ENCODE measurements at places on chromosomes 12 and 14.

DNA sequence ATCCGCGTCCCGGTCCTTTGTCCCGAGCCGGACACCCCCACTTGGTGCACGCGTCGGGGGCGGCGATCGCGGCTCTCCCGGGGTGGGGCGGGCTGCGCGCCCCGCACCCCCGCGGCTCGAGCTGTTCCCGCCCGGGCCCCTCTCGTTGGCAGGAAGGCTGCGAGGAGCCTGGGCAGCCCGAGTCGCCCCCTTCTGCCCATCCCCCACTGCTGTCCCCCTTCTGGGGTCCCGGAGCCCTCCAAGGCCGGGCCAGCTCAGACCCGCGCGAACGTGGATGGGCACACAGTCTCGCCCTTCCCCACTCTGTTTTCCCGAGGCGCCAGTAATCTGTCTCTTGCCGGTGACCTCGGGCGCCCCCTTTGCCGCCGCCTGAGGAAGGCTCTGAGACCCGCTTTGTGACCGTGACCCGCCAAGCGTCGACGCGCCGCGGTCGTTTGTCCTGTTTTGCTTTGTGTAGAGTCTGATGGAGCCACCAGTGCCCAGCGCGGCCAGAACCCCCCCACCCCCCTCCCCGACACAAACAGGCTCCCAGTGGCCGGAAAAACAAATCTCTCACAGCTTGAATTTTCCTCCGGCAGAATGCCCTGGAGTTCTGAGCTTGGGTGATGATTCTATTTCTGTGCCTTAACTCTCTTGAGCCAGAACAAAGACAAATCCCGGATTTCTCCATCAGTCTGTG lies 610 bp downstream of the C14orf132 start:
- DNase-seq, result peak; percentile 20

DNA sequence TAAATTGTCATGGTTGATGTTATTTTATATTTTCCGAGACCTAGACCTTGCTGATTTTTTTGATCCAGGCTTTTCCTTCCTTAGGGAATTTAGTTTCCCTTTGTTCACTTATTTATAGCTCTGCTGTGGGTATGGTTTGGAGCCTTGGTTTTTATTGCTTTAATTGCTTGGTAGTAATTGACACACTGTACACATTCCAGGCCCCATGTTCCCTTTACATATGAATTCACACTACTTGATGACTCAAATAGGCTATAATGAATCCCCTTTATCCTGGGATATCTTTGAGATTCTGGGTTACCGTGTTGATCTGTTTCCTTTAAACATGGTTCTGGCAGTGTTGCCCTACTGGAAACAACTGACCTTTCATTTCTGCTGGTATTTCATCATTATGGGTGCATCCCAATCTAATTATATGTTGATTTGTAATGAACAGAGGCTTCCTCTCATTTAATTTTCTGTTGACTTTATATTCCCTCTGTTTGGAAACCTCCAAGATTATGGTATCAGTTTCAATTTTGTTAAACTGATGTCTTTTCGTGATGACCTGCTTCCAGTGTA lies 424.0 kb downstream of the RAD51B start:
- DNase-seq, result no peak

GRCh38 chr12:45518291-45519235 lies 210.9 kb upstream of the ARID2 start:
- no peak for DNase-seq

- DNase-seq, result no peak
Measured at GRCh38 chr12:110856542-110856941, 9.8 kb downstream of the CCDC63 start.

DNA sequence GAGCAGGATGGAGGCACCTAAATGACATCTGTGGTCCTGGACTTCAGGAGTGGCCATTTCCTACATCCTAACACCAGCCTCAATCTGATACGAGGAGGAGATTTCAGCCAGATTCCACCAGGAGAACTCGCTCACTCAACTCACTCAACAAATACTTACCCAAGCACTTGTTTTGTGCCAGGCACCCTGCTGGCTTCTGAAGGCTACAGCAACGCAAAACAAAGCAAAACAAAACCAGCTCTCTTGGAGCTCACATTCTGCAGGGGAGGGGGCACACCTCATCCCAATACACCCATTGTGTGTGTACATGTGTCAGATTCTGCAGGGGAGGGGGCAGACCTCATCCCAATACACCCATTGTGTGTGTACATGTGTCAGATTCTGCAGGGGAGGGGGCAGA lies 144.8 kb downstream of the PIWIL1 start:
- DNase-seq, result no peak

GRCh38 chr12:64801381-64801780 lies 23.1 kb upstream of the TBC1D30 start:
- DNase-seq, result no peak

- no peak for DNase-seq
Measured at GRCh38 chr12:27331291-27331926, 1.2 kb upstream of the BMAL2 start.

DNA sequence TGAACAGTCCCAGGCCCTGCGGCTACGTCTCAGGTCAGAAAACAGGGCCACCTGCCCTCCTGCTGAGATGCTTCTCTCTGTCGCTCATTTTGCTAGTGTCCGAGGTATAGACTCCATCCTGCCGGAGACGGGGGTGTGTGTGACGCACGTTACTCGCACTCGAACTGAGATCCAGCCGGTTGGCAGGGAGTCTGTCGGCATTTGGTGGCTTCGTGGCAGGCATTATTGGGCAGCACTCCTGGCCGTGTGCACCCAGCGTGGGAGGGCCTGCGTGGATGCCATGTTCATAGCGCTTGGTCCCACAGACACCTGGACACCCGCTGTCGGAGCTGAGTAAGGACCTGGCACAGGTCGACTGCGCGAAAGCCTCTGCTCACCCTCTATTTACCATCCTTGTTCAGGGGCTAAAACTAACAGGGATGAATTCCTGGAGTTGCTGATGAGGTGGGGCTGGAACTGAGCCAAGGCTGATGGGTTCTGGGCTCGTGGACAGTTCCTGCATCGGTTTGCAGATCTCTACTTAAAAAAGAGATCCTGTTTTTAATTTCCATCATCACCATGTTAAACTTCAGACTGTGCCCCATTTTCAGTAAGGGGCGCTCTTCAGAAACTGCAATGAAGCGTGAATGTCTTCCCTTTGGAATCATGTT lies 28.6 kb downstream of the AACS start:
- DNase-seq, result no peak

- peak; percentile 35 for DNase-seq
Measured at GRCh38 chr12:94930216-94930654, 73.3 kb downstream of the NDUFA12 start.

- no peak for DNase-seq
Measured at GRCh38 chr12:42560977-42561376, 28.6 kb downstream of the PRICKLE1 start.

- DNase-seq, result no peak
Measured at GRCh38 chr14:90551070-90551704, 154.4 kb downstream of the CALM1 start.

- no peak for DNase-seq
Measured at GRCh38 chr12:89058402-89058801, 293.9 kb downstream of the DUSP6 start.

DNA sequence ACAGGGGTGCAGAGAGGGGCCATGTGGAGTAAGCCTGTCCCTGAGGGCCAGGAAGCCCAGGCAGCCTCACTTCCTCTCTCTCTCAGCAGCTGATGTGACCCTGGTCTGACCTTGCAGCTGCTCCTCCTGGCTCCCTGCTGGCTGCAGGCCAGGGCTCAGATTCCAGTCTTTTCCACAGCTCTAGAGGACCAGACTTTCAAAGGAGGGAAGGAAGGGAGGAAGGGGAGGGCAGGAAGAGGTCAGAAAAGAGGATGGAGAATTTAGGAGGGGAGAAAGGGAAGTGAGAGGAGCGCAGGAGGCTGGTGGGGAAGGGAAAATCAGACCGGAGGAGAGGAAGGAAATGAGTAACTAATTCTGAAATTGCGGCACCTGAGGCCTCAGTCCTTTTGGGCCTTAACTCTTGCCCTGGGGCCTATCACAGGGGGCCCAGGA lies 40.9 kb upstream of the VASH1 start:
- peak; percentile 36 for DNase-seq

- DNase-seq, result no peak
Measured at GRCh38 chr12:43858096-43858495, 22.2 kb downstream of the TMEM117 start.

GRCh38 chr12:27436029-27436428 lies 10.5 kb upstream of the SMCO2 start:
- no peak for DNase-seq

GRCh38 chr14:73424453-73424852 lies 33.9 kb downstream of the NUMB start:
- no peak for DNase-seq

- DNase-seq, result no peak
Measured at GRCh38 chr12:124750149-124750656, 113.5 kb downstream of the SCARB1 start.

DNA sequence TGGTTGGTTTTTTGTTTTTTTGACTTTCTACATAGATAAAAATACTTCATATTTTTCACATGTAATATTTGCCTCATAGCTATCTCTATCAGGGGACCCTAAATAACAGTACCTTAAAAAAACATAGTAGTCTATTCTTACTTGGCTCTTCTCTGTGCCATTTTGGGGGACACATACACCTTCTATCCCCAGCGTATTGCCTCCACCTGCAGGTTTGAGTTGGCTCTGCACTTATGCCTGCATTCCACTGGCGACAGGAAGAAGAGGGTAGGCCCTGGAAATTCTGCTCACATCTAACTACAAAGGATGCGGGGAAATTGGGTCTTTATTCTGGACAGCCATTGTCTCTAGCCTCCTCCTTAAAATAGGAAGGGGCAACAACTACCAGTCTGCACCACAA lies 13.8 kb upstream of the IFI27L2 start:
- no peak for DNase-seq

DNA sequence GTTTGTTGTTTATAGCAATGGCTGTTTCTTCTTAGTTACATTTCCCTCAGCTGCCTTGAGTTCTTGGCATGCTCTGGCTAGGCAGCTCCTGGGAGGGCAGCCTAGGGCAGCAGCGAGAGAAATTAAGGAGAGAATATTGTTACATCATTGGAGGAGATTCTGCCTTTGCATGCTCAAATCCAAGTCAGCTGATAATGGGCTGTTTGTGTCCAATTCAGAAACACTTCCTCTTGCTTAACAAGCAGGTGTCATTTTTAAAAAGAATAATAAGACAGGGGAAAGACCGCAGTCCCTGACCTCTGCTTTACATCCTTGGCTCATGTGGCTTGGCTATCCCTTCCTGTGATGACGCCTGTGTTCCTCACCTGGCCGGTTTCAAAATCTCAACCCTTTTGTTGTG lies 76.9 kb downstream of the ESR2 start:
- no peak for DNase-seq

GRCh38 chr12:29796823-29797263 lies 13.1 kb upstream of the TMTC1 start:
- no peak for DNase-seq

GRCh38 chr12:79935624-79936345 lies 888 bp upstream of the PPP1R12A start:
- no peak for DNase-seq

- DNase-seq, result no peak
Measured at GRCh38 chr14:68575426-68575825, 217.4 kb downstream of the ZFP36L1 start.

DNA sequence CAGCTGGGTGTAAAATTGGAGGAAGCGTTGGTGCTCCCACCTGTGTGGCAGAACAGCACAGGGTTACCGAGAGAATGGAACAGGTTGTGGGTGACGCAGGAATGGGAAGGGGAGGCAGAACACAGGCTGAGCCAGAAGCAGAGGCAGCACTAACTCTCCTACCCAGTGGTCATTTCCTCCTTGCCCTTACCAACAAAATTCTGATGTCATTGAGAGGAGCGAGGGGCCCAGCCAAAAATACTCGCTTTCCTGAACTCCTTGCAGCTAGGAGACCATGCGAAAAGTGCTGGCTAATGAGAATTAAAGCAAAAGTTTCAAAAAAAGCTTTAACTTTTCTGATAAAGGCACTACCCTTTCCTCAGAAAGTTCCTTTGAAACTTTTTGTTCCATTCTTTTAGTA lies 54.4 kb upstream of the HMGA2 start:
- no peak for DNase-seq

DNA sequence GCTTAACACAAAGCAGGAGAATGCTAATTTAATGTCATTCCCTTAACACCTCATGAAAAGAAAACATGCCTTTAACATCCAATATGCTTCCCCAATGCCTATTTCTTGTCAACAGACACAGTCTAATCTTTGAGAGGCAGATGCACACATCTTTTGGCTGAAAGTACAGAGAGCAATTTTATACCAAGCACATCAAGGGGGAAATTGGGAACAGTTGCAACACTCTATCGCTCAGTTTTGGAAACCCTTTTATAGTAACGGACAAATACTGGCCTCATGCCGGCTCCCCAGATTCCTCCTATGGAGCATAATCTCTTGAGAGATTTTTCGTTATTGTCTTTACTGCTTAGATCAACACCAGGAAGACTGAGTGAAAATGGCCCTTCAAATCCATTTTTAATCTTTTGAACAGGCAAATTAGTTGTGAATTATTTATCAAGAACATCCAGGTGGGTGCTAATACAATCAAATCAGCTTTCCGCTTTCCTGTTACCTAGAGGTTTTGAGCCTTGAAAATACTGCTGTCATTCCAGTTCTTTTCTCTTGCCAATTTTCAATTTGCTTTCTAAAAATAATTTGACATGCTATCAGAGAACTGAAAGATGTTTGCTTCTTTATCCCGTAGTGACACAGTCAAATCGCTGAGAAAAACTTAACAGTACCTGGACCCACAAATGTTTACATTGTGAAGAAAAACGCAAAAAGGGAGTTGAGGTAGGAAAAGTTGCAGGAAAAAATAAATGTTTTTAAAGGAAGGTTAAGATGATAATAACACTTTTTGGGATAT lies 60.7 kb upstream of the CAND1 start:
- DNase-seq, result no peak

GRCh38 chr14:100709289-100710284 lies 17.1 kb upstream of the DLK1 start:
- no peak for DNase-seq

- no peak for DNase-seq
Measured at GRCh38 chr14:35420036-35420811, 15.7 kb upstream of the NFKBIA start.

GRCh38 chr12:119068129-119068856 lies 87.0 kb downstream of the SRRM4 start:
- DNase-seq, result no peak

GRCh38 chr12:92544322-92544721 lies 158.5 kb upstream of the PLEKHG7 start:
- DNase-seq, result no peak

DNA sequence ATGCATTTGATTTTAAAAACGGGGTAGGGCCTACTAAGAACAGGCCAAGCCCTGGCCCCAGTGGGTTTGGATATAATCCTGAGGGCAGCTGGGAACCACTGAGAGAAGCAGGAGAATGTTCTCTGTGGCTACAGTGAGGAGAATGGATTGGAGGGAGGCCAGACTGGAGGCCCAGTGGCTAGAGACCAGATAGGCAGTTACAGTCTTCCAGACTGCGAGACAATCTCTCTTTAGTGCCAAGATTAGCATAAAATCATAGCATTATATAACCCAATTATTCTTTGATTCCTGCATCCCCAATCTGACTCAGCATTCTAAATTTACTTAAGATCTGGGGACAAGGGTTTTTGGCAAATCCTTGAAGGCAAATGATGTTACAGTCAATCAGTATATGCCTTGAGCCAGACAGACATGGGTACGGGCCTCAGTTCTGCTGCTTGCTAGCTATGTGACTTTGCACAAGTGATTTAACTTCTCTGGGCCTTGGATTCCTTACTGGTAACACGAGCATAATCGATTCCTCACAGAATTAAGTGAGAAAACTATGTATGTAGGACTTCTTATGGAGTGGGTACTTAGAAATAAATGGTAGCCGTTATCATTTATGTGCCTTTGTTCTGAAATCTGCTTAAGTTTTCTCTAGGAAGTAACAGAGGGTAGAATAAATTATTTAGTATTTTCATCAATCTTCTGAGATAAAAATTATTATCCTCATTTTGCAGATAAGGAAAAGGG lies 18.3 kb downstream of the NINJ2 start:
- DNase-seq, result no peak

Data from HuH-7.5 (cell line).